Activated T-cell treated with anti-CD3 and anti-CD28 coated beads, Interleukin-2, amount 50 U/mL, for 24 hours (primary cell): ENCODE measurements at places on chromosomes 1 and 21.

GRCh38 chr1:235244974-235245592 is 82.9 kb downstream of the ARID4B start:
- no peak for DNase-seq

DNA sequence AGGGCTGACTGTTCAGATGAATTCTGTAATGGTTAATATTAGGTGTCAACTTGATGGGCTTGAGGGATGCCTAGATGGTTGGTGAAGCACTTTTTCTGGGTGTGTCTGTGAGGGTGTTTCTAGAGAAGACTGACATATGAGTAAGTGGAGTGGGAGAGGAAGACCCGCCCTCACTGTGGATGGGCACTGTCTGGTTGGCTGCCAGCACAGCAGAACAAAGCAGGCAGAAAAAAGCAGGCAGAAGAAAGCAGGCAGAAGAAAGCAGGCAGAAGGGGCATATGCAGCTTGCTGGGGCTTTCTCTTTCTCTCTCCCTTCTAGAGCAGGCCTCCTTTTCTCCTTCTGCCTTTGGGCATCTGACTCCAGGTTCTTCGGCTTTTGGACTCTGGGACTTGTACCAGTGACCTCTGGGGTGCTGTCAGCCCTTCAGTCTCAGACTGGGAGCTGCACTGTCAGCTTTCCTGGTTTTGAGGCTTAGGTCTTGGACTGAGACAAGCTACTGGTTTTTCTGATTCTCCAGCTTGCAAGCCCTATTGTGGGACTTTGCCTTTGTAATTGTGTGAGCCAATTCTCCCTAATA is 42.9 kb upstream of the CD2 start:
- DNase-seq, result no peak

GRCh38 chr1:154206196-154206595 is at the start of gene CFAP141:
CFAP141 (minus strand) TSS chr1:154206333; CDS start chr1:154206307, 26 bp downstream.
- DNase-seq, result peak; percentile 31

DNA sequence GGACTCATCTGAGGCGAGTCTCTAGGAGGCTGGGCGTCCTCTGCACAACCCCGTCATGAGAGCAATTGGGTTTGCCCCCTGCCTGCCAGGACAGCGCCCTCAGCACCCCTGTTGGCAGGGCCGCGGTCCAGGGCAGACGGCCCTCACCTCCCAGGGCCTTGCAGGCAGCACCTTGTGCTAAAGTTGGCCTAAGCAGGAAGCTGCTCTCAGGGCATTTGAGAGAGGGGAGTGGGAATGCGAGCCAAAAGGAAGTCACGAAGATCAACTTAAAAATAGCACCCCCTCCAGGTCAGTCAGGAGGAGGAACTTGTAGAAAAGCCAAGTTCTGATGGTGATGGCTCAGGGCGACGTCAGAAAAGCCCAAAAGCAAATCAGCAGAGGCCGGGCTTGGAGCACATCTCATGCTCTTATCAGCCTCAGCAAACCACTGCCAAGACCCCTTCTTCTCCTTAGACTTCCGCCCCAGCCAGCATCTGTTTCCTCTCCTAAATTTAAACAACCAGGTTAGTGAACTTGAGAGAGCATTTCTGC is 12.6 kb upstream of the ADORA3 start:
- DNase-seq, result no peak

DNA sequence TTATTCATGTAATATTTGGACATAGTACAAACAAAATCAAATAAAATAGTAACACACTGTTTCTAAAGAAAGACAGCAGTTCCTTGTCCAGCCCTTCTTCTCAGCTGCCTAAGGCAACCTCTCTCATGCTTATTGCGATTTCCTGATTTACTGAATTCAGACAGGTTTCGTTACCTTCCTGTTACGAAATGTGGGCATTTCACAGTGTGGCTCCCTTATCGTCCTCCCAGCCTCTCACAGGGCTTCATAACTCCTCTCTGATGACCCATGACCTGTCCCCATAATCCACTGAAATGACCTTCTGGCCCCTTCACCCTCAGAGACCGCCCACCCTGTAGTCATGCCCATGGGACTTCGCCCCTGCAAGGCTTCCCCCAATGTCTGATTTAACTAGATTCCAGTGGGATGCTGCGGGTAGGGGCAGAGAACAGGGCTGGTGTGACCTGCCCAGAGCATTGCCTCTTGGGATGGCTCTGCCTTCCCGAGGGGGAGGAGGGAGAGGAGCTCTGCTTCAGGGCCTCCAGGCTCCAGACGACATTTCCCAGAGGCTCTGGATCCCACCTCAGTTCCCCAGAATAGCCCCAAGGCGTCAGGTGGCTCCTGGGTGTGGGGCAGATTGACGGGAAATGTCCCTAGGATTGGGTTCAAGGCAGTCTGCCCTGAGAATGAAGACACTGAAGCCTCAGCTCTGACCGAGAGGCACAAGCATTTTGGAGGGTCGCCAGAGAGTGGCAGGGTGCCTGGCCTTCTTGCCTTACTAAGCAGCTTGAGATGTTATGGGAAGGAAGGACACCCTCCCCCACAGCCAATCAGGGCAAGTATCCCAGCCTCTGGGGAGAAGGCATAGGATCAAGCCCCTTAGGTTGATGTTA is 20.6 kb downstream of the PADI2 start:
- DNase-seq, result no peak

- no peak for DNase-seq
These were observed 14.4 kb downstream of the MAP3K7CL start for GRCh38 chr21:29144736-29145353.

DNA sequence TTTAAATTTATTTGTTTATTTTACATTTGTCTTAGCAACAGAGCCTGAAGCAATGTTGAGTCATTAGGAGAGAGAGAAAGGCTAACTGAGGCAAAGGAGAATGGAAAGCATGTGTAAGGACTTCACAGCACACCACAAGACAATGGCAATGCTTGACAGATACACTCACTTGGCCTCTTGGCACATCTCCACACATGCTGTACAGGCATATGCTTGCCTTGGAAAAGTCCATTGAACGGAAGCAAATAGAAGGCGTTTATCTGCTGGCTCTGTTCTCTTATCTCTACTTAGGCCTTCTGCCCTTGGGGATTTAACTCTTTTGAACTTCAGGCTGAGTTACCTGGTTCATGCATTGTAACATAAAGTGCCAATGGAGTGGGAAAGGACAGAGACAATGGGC is 262.2 kb upstream of the POU3F1 start:
- no peak for DNase-seq

- DNase-seq, result no peak
These were observed 384.7 kb downstream of the LRRIQ3 start for GRCh38 chr1:73813236-73813635.

GRCh38 chr1:209302779-209303568 is 280.5 kb upstream of the CAMK1G start:
- no peak for DNase-seq

- DNase-seq, result no peak
These were observed 15.9 kb upstream of the PPP2R5A start for GRCh38 chr1:212269306-212269705.

DNA sequence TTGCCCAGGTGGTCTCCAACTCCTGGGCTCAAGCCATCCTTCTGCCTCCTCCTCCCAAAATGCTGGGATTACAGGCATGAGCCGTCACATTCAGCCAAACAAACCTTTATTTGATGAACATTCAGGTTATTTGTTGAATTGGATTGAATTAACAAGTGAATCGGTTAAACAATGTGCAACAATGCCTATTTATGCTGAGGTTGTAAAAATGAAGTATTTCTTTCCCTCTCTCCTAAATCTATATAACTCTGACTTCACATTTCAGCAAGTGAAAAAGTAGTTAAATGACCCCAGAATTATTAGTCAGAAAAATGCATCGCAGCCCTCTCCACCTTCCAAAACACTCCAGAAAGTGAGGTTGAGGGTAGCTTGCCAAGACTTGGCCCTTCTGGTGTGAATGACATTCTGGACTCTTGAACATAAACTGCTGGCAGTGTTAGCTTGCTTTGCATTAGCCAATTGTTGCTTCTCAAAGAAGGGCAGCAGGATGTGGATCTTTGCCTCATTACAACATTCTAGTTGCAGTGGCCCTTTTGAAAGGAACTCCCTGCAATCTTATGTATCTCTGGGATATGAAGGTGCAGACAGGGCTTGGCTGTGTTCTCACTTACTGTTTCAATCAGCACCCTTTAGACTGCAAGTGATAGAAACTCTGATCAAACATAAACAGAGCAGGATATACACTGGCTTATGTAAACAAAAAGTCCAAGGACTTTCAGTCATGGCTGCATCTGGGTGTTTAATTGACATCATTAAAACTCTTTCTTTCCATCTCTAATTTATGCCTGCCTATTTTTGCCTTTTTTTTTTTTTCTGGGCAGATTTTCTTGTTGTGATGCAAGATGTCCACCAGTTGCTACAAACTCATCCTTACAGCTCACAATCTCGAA is 22.4 kb downstream of the EDN2 start:
- DNase-seq, result no peak

- no peak for DNase-seq
These were observed 4.7 kb upstream of the CCDC24 start for GRCh38 chr1:43986712-43987111.

DNA sequence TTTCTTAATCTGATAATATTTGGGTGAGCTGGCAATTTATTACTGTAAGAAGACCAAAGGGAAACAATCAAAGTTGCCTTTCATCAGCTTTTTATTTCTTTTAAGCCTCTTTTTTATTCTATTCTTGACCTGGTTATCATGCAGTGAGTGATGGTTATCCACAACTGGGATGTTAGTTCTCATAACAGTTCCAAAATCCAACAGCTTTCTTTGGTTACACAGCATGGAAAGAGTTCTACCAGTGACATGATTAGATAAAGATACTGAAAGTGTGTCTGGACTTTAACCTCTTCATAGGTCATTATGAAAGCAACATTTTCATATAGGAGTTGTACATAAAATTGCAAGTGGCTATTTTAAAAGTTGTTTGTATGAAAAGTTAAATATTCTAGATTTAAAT is 163.0 kb downstream of the SYT2 start:
- DNase-seq, result no peak

DNA sequence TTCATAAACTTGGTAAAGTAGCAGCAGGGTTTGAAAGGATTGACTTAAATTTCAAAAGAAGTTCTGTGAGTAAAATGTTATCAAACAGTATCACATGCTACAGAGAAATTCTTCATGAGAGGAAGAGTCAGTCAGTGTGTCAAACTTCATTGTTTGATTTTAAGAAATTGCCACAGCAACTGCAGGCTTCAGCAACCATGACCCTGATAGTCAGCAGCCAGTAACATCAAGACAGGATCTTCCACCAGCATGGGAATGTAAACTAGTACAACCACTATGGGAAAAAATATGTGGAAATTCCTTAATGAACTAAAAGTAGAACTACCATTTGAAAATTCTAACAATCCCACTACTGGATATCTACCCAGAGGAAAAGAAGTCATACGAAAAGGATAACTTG is 11.5 kb downstream of the MAEL start:
- no peak for DNase-seq

- no peak for DNase-seq
These were observed 115.6 kb downstream of the CSMD2 start for GRCh38 chr1:34049477-34049876.

- DNase-seq, result no peak
These were observed 30.4 kb downstream of the TRIM11 start for GRCh38 chr1:228376262-228376628.

DNA sequence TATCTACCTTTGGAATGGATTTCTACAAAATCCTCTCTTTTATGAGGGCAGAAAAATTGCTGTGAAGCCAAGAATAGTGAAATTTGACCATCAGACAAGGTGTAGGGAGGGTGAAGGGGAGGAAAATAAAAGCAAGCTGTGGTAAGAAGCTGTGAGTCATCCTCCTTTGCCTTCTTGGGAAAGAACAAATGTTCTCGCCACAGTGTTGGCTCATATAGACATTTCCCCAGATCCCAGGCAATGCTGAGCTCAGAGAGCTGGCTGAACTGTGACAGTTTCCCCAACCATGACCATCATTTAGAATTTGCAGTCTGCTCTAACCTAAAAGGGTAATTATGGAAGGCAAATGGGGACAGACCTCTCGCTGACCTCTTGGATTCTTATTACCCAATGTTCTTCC is 235.4 kb downstream of the PBX1 start:
- DNase-seq, result no peak

DNA sequence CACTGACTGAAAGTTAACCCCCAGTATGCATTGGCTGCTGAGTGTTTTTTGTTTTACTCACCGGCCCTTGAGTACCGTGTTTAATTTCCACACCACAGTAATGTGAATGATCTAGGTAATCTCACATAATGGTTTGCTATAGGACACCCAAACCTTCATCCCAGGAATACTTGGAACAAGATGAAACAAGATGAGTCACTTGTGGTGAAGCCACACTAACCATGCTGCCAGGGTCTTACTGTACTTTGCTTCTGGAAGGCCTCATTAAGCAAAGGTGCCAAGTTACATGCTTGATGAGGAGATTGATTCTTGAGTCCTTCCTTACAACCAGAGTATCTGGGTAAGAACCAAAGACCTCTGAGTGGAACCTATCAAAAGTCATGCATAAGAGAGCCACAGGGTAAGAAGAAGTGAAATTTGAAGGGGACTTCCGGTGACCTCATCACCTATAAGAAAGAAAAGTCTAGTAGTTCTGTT is 163.3 kb downstream of the NRIP1 start:
- DNase-seq, result no peak

- DNase-seq, result no peak
These were observed 79.9 kb downstream of the SIPA1L2 start for GRCh38 chr1:232550007-232550406.

DNA sequence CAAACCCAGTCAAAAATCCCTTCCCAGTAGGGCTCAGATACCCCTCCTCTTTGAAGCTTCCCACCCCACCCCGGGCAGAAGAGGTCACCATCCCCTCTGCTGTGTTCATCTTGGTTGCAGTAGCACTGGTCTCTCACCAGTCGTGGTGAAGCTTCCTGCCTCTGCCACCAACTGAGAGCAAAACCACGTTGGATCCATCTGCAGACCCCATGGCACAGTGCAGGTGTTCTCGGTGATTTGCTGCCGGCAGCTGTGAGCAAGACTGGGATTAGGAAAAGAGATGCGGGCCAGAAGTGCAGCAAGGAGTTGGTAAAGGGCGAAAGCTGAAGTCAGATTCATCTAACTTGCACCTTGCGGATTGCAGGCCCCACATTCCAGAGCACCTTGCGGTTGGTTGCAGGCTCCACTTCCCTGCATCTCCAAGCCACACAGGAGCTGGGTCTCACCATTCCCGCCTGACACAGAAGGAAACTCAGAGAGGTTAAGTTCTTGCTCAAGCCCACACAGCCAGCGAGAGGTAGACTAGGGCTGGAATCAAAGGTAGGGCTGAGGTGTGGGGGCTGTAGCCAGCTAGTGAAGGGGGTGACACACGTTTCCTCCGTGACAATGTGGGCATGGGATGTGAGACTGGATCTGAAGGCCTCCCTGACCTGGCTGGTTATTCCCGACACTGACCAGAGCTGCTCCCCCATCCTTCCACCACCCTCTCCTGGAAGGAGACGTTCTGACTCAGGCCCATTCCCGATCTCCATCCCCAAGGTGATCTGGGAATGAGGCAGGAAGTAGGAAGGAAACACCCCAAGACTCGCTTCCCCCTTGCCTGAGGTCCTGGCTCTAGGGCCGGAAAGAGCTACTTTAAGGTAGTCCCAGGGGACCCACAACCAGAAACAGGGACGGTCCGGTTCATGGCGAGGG is 3.3 kb upstream of the FAM110D start:
- DNase-seq, result no peak

DNA sequence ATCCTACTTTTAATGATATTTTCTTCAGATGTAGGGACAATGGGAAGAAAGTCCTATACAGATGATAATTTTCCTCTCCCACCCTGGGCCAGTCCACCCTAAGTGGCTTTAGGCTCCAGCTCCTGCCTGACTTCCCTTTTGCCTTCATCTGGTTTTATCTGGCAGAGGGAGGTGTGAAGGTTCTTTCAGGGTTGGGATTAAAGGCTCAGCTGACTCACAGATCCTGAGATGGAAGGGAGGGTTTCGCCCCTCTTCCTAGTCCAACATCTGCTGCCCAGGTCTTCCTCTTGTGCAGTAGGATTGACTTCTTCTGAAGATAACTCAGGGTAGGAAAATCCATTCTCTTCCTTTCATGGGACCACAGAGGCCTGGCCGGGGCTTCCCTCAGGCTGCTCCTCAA is 362.4 kb upstream of the KAZN start:
- DNase-seq, result no peak
